ENCODE measurements at places on chromosomes 3 and 15.

- DNase-seq = no peak
Measured at GRCh38 chr15:86879250-86880229, 799.9 kb downstream of the AGBL1 start.

DNA sequence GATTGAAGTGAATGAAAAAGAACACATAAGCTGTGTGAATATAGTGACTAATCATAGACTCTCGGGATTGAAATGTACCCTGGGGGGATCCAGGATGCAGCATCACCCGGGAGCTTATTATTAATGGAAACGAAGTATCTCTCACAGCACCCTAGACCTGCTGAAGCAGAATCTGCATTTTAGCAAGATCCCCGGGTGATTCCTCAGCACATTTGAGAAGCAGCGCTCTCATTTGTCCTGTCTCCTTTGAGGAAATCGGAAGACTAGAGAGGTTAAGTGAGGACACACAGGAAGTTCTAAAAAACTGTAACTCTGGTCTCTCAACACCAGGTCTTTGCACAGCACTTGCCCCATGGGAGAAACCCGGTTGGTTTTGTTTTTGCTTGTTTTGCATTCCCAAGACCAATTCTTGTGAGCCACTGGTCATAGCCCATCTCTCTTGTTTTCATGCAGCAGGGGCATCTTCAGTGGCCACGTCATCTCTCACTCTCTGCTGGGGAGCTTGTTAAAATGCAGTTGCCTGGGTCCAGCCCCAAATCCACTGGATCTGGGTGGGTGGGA lies 30.2 kb downstream of the ZNF710 start:
- DNase-seq = peak; percentile 48

DNA sequence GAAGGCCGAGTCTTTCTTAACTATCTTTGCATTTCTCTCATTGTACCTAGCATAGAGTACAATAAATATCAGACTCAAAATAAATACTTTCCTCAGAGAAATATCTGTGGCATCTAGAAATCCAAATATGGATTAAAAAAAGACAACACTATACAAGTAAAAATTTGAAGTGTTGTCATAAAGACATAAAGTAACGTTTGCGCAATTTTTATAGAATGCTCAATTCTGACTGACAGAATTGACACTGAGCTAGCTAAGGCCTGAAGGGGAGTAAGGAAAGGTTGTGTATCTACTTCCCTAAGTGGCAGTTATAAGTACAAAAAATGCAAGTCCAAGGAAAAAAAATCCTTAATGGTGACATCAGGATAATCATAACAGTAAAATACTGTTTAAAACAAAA lies 1.1 kb downstream of the SEC11A start:
- no peak for DNase-seq

DNA sequence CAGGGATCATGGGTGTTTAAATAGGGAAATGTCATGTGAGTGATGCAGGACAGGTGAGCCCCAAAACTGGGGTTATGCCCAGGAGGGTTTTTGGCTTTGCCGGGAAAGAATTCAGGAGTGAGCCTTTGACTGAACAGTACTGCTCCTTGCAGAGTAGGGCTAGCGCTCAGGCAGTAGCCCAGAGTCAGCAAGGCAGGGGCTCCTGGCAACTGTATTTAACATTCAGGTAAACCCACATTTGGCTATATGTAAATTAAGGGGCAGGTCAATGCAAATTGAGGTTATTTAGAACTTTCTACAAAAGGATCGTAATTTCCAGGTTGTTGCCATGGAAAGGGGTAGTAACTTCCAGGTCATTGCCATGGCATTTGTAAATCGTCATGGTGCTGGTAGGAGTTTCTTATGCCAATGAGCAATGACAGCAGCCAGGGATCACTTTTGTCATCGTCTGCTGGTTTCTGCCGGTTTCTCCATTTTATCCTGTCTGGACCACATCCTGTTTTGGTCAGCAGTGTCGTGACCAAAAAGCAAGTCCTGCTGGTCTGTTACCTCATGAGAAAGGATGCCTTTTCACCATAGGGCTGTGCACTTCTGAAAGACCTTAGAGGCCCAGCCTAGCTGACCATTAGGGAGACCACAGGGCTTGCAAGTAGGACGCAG lies 24.3 kb downstream of the MTHFS start:
- DNase-seq = peak; percentile 72

DNA sequence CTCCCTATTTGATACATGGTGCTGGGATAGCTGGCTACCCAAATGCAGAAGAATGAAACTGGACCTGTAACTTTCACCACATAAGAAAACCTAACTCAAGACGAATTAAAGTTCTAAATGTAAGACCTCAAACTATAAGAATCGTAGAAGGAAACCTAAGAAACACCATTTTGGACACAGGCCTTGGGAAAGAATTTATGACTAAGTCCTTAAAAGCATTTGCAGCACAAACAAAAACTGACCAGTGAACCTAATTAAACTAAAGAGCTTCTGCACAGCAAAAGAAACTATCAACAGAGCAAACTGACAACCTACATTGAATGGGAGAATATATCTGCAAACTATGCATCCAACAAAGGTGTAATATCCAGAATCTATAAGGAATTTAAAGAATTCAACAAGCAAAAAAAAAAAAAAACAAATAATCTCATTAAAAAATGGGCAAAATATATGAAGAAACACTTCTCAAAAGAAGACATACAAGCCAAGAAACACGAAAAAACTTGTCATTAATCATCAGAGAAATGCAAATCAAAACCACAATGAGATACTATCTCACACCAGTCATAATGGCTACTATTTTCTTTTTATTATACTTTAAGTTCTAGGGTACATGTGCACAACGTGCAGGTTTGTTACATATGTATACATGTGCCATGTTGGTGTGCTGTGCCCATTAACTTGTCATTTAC lies 37.0 kb downstream of the HDGFL3 start:
- peak; percentile 54 for DNase-seq

DNA sequence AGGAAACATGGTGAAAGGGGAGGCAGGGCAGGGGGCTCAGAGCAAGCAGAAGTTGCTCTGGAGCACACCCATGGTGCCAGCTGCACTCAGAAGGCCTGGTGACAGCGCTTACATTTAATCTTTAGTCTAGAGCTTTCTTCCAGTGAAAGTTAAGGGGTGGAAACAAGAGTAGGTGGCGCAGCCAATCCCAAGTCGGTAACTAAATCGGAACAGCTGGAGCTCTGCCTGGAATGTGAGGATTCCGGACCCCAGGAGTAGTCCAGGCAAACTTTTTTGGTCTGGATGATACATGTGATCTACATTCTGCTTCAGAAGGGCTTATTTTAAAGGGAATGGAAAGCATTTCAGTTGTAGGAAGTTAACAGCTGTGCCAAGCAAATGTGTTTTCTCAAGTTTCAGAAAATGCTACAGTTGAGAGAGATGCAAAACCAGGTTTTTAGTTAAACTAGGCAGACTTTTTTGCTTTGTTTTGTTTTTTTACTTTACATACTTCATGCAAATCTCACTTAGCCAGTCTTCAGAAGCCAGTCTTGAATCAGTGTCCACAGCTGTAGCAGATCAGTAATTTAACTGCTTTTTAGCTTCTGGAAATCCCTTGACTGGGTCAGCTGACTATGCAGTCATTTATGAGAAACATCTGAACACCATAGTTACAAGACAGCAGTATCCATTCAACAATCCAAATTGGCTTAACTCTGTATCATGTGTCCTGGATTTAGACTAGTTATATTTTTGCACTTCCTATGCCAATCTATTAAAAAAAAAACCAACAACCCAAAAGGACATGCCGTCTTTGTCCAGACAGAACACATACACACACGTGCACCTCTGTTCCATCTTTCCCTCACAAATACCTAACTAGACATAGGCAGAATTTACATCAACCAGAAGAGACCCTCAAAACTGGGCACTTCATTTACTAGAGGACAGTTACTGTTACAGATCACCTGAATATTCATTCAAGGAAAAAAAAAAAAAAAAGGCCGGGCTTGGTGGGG lies 33.2 kb downstream of the ZNF106 start:
- DNase-seq = peak; percentile 95

GRCh38 chr3:166257715-166258114 lies 420.5 kb upstream of the BCHE start:
- DNase-seq = no peak

GRCh38 chr3:116394365-116394764 lies 50.9 kb downstream of the LSAMP start:
- DNase-seq = peak; percentile 47

DNA sequence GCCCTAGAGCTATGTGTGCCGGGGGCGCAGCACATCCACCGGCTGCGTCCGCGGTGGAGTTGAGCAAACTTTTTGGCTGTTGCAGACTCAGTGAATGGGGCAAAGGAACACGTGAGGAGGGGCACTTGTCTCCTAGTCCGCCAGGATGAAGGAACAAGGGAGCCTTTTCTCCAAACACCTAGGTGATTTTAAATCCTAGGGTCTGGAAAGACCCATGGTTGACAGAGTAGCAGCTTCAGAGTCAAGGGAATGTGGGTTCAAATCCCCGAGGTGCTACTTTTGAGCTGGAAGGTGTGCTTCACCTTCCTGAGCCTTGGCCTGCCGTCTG lies 648 bp downstream of the ACAN start:
- no peak for DNase-seq

DNA sequence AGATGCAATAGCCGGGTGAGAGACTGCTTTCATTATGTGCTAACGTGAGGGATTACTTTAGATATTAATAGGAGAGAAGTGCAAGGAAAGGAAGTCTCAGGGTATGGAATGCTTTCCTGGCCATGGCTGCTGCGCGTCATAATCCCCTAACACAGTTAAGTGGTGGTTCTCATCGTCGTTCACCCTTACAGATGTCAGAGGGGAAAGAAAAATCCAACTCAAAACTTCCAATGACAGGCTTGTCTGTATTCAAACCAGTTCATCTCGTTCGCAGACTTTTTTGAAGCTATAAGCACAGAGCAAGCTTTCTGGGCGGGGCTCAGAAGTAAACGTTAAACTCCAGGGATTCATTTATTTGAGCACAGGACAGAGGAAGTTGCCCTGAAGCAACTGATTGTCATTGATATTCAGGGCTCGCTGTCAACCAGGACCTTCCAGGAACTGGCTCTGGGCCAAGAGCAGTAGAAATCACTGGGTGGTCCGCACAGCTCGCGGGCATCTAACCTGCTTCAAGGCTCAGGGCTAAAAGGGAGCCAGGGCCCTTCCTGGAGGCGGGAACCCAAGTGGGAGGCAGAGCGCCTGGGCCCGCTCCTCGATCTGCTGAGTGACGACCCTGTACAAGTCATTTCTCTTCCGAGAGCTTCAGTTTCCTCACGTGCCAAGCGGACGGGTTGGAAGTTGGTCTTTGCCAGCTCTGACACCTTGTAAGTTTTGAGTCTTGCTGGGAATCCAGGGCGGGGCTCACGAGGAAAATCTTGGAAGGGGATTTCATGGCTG lies 1.1 kb upstream of the LPP start:
- no peak for DNase-seq

GRCh38 chr15:29568840-29569532 lies 253.3 kb downstream of the TJP1 start:
- DNase-seq = no peak

GRCh38 chr3:16181361-16181760 lies 6.9 kb downstream of the GALNT15 start:
- no peak for DNase-seq

DNA sequence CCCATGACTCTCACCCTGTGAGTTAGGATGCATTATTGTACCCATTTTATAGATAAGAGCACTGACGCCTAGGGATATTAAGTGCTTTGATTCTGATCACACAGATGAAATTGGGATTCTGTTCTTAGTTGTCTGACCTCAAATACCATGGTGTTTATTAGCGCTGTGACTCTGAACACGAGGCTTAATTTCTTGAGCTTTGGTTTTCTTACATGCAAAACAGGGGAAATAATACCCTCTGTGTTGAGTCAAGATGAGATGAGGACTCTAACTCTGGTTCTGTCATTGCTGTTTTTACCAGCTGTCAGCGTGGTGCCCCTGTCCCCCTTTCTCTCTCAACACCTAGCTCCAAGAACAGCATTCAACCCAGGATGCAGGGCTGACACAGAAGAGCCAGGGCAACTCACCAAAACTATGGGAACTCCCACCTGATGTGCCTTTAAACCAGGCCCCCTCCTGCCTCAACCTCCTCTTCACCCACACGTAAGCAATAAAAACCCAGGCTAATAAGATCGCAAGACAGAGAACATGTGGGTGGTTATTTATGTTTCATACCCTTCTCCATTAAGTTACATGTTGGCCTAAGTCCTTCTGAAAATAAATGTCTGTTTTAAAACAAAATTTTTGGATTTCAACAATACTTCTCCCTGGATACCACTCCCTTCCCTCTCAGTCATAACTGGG lies 100.1 kb upstream of the SPATA12 start:
- no peak for DNase-seq

DNA sequence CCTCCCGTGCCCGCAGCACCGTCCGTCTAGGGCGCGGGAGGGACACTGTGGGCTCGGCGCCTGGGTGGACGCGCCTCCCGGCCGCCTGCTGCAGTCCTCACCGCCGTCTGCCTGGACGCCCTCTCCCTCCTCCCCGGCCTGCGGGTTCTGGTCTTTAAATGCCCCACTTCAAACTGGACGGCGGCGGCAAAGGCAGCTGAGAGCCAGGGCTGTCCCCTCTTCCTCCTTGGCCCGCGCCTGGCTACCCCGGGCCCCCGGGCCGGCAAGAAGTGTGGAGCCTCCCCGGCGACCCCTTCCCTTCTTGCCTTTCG lies 426 bp downstream of the CBLB start:
- DNase-seq = peak; percentile 59

GRCh38 chr3:35422836-35423601 lies 216.3 kb upstream of the ARPP21 start:
- DNase-seq = peak; percentile 91

- peak; percentile 51 for DNase-seq
Measured at GRCh38 chr3:36394176-36394575, 13.9 kb downstream of the STAC start.

- DNase-seq = peak; percentile 89
Measured at GRCh38 chr15:90071220-90071807, 31.0 kb downstream of the IDH2 start.

DNA sequence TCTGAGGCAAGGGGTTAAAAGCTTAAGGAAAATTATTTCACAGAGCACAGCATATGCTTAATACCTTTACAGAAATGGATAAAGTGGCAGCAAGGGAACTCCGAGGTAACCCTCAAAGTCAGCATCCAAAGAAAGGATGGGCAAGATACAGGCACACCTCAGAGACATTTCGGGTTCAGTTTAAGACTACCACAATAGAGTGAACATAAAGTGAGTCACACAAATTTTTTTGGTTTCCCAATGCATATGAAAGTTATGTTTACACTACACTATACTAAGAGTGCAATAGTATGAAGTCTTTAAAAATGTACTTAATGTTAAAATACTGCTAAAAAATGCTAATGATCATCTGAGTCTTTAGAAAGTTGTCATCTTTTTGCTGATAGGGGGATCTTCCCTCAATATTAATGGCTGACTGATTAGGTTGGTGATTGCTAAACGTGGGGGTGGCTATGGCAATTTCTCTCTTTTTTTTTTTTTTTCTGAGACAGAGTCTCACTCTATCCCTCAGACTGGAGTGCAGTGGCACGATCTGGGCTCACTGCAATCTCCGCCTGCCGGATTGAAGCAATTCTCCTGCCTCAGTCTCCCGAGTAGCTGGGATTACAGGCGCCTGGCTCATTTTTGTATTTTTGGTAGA lies 10.0 kb downstream of the UBR1 start:
- peak; percentile 23 for DNase-seq

GRCh38 chr3:97911459-97911858 lies 60.8 kb downstream of the RIOX2 start:
- DNase-seq = no peak

Data from astrocyte of the spinal cord (primary cell).